ENCODE measurements at places on chromosomes 16 and 17.
A peak's percentile ranks its signal among the peaks of the same experiment; 100 is the strongest.

GRCh38 chr16:2350500-2350899 is 10.0 kb upstream of the ABCA3 start:
- DNase-seq, result no peak

DNA sequence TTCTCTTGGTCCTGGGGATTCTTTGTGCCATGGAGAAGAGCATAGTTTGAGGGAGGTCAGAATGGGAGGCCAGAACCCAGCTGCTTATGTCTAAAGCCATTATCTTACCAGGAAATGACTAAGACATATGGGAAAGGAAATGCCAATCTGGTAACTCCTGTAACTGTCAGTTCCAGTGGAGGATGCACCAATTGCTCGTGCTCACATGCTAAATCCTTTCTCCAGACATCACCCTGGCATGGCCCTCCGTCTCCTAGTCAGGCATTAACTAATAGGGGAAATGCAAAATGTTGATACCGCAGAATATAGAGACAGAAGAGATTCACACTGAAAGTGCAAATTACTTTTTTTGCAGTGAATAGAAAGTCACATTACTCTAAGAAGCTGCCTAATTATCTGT is 255.6 kb upstream of the HSBP1 start:
- DNase-seq, result no peak

GRCh38 chr17:29138184-29138955 is 41.8 kb downstream of the MYO18A start:
- no peak for DNase-seq

GRCh38 chr16:16033208-16033717 is 83.8 kb downstream of the ABCC1 start:
- DNase-seq, result no peak

- DNase-seq, result no peak
Observed at GRCh38 chr17:4708436-4708835, 2.0 kb upstream of the ARRB2 start.

GRCh38 chr16:68574479-68574878 is 35.4 kb downstream of the ZFP90 start:
- DNase-seq, result no peak

DNA sequence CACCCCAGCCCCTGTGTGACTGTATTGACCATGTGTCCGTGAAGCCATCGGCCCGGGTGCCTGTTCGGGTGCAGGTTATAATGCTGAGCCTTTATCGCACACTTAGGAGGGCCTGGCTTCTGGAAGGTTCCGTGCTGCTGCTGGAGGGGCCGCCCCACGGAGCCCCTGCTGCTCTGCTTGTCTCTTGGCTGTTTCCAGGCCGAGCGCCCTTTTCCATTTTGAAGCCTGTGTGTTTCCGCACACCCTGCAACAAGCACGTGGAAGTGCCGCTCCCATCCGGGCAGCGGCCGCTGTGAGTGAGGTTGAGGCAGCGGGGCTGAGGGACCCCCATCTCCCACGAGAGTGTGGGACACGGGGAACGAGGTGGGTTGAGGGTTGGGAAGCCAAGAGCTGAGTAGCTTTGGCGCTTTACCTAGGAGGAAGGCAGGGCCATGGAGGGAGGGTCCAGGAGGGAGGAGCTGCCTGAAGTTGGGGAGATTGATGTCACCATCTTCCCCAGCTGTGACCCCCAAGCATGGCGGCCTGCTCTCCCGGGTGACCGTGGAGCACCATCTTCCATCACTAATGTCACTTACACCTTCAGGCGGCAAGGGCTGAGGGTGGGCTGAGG is 200.1 kb upstream of the GSE1 start:
- no peak for DNase-seq

- peak; percentile 69 for DNase-seq
Observed at GRCh38 chr16:30417529-30418349, 10.3 kb downstream of the ZNF771 start.

DNA sequence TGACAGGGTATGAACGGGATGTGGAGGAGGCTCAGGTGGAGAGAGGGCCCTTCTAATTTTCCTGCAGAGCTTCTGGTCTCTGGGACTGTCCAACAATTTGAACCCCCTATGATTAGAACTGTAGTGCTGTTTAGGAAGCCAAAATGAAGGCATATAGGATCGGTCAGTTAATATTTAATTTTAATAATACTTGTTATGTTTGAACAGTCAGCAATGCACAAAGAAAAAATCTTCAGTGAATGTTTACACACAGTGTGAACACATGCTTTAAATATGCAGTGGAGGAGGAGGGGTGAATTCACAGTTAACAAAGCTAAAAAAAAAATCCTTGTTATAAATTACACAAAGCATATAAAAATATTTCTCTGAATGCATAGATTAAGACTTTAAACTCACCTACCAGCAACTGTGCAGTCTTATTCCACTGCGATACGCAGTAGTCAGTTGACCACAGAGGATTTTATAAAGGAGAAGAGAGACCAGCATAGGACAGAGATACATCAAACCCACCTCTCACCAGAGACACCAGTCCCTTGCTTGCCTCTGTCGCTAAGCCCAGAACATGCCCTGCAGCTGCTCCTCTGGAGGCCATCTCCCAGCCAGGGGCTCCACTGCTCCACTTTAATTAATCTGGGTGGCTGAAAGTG is 14.6 kb downstream of the ANKRD40 start:
- DNase-seq, result no peak

DNA sequence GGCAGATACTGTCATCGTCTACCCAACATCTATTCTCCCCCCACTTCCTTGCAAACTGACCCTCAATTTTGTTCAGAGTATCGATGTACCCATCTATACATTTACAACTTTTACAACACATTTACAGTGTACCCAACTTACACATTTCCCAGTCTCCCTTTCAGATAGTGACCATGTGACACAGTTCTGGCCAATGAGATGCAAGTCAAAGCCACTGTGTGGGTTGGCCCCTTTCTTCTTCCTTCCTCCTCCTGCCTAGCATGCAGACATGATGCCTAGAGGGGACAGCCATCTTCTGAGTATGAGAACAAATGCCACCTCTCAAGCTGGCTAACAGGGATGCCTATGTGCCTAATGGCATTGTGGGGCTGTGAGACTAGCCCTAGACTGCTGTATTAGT is 11.3 kb upstream of the NFAT5 start:
- no peak for DNase-seq

- no peak for DNase-seq
Observed at GRCh38 chr16:12543700-12544476, 259.8 kb downstream of the CPPED1 start.

- DNase-seq, result no peak
Observed at GRCh38 chr17:36730095-36730808, 128.9 kb downstream of the MRM1 start.

- DNase-seq, result no peak
Observed at GRCh38 chr17:50945779-50946222, 79.6 kb upstream of the TOB1 start.

DNA sequence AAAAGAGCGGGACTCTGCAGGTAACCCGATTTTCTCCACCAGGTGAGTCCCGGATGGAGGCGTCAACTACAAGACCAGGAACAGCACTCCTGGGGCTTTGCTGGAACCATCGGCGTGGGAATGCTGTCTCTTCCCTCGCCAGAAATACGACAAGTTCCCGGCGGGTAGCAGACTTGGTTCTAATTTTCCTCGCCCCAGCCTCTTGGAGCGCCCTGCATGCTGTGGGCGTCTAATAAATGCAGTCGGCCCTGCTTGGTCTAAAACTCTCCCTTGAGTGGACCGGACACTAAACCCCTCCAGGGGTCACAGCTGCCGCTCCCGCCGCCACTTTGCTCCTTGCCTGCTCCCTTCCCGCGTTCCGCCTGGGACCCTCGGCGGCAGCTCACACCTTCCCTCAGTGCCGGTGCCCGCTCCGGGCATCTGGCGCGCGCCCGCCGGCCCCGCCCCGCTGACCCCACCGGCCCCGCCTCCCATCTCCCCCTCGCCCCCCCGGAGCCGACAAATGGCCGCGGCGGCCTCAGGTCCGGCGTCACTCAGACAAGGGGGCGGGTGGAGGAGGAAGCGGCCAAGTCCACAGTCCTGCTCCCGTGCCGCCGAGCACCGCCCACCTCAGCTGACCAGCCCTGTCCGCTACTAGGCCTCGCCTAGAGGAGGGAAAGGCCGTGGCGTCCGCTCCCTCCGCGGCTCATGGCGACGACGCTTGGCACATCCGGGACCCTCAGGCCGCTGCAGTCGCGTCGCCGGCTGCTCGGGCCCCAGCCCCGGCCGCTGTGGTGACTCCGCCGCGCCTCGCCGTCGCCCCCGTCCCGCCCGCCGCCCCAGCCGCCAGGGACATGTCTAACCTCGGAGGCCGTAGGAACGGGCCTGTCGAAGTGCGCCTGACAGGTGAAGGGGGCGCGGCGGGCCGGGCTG is 65.8 kb downstream of the KPNA2 start:
- peak; percentile 49 for DNase-seq

DNA sequence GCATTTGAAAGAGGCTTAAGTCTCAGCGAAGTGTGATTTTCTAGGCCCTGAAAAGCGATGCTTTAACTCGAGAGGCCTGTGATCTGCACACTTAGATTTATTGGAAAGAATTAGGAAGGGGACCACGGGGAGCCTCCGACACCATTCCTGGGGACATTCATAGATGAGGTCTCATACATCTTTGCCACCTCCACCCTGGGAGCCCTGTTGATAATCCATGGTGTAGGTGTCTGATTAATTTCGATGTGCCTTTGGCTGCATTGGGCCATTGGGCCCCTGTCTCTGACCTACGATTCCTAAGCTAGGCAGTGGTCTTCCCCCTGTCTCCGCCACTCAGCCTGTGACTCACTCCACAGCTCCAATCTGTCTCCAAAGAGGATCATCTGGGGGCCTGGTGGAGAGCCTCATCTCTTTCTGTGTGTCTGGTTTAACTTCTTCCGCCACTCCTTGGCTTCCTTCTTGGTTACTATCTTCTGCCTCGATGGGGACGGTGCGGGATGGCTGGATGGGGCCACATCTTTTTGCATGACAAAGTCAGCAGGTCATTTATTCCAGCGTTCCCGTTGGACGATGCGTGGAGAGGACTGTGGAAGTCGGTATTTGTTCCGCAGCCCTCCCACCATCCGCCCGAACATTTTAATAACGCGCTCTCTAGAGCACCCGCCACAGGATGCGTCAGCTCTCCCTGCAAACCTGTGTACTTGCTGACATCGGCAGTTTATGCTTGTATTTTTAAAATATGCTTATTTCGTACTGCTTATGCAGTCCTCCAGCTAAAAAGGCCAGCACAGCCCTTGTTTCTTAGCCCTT is 109.3 kb downstream of the IRX3 start:
- no peak for DNase-seq

DNA sequence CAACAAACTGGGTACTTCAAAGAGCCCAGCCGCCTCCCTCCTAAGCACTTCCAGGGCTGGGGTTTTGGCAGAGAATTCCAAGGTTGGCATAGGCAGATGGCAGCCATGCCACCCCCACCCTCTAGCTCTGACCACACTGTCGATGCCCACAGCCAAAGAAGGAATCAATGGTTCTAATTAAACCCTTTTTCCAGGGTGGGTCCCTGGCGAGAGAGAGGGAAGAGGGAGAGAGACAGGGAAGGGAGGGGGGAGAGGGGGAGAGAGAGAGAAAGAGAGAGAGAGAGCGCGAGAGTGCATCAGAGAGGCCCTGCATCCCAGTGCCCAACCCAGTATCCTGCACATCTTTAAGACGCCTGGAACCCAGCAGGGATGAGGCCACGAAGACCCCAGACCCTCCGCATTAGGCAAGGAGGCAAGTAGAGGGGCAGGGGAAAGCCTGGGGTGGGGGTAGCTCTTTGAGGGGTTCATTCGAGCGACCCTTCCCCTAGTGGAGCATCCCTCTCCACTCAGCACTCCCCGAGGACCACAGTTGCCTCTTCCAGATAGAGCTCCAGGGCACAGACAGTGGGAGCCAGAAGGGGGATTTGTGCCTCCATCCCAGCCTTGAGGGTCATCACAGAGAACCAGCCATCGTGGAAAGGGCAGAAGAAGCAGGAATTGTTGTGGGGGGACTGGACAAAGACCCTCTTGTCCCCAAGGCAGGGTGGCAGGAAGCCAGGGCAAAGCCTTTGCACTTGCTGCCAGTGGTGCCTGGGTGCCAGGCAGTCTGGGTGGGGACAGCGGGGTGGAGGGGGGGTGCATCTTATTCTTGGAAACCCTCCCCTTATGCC is 2.6 kb downstream of the SRCIN1 start:
- DNase-seq, result no peak

DNA sequence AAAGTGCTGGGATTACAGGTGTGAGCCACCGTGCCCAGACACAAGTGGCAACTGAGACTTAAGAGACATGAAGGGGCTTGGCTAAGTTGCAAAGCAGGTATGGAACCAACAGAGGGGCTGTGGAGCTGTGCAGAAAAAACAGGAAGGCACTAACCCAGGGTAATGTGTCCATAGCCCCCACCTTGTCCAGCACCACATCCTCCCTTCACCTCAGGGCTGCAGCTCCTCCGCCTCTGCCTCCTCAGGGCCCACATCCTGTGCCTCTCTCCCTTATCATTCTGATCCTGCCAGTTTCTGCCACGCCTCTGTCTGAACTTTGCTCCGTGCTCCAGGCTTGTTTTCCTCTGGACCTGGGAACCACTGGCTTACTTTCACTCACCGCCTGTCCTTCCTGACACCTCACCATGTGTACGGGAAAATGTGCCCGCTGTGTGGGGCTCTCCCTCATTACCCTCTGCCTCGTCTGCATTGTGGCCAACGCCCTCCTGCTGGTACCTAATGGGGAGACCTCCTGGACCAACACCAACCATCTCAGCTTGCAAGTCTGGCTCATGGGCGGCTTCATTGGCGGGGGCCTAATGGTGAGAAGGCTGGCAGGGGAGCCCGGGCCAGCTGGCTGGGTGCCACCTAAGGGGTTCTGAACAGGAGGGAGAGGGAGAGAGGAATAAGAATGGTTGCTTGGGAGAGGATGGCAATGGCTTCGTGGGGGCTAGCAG is at the start of gene TM4SF5:
Gene TM4SF5, plus strand, starts transcription at position 368 of the 716 bp plus-strand sequence. Its CDS starts 37 bp downstream, at position 405.
- no peak for DNase-seq

- DNase-seq, result no peak
Observed at GRCh38 chr16:68279726-68280558, 15.6 kb downstream of the SLC7A6 start.

DNA sequence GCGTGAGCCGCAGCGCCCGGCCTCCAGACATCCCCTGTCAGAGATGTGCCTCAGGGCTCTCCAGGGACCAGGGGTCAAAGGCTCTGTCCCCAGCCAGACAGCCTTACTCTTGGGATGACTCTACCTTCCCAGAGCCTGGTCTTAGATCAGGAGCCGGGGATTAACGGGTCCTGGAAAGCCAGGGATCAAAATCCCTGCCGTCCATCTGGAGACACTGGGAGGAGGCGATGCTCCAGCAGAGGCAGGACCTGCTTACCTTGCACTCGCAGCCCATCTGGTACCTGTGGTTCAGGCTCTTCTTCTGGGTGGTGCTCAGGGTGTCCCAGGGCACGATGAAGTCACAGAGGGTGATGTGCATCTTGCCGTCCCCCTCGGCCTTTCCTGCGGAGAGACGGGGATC is 16.7 kb upstream of the USP36 start:
- no peak for DNase-seq

Measured in NCI-H1417 treated with DMSO at 0.1 percent for 48 hours (cell line).